RPMI7951 (cell line): ENCODE measurements at places on chromosomes 3 and 15.

GRCh38 chr15:69725957-69726356 lies 273.3 kb downstream of the RPLP1 start:
- DNase-seq, result no peak

DNA sequence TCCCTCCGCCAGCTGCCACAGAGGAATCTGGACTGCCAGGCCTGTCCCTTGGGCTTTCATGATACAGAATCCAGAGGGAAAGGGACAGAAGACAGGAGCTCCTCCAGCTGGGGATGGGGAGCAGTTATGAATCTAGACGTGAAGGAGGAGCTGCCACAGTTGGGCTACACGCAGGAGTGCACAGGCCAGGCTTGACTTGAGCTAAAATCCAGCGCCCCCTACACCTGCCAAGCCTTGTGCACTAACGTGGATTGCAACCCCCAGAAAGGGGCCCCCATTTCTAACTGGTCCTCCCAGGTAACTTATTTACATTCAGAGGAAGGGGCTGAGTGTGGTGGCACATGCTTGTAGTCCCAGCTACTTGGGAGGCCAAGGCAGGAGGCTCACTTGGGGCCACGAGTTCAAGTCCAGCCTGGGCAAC lies 14.3 kb downstream of the KLHL6 start:
- DNase-seq, result no peak

GRCh38 chr3:43616034-43616433 lies 5.8 kb downstream of the ANO10 start:
- no peak for DNase-seq

DNA sequence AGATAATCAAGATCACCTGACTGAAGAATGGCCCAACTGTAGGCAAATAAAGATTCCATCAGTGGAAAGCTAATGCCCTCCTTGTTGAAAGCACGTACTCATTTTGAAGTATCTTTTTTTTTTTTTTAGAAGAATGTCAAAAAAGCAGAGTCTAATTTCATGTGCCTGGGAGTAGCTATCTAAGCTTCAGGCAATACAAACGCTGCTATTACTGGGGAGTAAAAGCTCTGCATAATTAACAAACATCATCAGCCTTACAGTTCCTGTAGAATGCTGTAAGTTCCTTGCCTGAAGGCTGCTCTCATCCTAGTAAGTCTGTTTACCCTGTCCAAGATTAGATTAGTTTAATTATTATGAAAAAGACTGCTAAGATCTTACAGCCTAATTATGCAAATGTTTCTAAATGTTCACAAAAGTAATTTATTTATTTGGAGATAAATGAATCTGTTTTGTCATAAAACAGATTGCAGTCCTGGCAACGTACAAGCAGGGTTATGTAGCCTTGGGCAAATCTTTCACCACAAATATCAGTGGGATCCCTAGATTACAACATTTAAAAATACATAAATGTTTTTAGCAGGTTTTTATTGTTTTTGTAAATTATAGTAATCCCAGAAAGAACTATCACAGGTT lies 451.3 kb upstream of the AGTR1 start:
- no peak for DNase-seq

- no peak for DNase-seq
Measured at GRCh38 chr15:59398220-59398619, 25.5 kb upstream of the MYO1E start.

DNA sequence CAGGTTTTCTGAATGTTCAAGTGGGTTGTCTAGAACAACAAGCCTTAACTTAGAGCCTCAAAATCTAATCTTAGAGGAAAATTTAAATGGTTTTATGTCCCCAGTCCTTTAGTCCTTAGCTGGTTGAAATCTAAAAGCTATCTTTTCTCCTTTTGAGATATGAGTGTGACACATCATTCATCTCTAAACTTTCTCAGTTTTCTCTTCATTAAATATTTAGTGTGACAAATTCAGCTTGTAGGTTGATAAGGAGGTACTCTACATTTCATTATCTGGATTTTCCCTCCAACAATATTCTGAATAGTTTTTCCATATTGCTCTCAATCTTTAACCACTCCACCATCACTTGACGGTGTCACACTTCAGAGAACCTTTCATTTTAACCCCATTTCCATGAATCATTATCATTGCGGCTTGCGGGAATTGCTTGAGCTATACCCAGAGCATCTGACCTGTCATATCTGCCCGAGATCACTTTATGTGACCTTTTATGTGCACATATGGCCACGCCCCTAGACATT lies 16.1 kb upstream of the ATP8B4 start:
- peak; percentile 68 for DNase-seq

- no peak for DNase-seq
Measured at GRCh38 chr3:186971578-186971977, 41.3 kb downstream of the ST6GAL1 start.

GRCh38 chr3:149151843-149152242 lies 22.4 kb downstream of the HPS3 start:
- DNase-seq, result peak; percentile 84

DNA sequence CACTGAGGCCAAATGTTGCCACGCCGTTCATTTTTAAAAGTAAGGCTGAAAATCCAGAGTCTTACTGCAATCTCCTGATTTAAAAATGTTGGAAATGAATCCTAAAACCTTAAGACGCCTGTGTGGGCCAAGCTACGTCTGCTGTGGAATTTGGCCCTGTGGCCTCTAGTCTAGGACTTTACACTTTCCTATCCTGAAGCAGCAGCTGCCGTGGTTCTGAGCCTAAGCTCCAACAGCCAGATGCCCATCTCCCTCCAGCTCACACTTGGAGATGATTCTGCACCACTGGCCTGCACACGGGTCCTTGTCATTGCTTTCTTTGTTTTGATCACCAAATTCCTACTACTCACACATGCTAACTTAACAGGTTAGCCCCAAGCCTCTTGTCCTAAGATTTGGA lies 286.4 kb upstream of the LYSMD4 start:
- DNase-seq, result no peak

DNA sequence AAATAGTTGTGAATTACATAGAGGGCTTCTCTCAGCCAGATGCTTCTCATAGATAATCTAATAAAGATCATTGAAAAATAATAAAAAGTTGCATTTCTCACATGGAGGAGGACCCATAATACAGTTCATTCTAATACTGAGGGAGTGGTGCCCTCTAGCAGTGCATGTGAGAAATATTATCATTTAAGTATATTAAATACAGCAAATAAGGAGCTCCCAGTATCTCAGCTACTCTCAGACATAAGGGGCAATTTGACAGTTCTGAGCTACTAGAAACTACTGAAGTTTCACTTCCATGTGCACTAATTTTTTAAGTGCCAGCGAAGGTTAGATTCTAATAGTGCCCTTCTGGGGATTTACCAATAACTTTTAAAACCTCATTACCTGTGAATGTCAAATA lies 188.3 kb downstream of the IL5RA start:
- DNase-seq, result peak; percentile 7

DNA sequence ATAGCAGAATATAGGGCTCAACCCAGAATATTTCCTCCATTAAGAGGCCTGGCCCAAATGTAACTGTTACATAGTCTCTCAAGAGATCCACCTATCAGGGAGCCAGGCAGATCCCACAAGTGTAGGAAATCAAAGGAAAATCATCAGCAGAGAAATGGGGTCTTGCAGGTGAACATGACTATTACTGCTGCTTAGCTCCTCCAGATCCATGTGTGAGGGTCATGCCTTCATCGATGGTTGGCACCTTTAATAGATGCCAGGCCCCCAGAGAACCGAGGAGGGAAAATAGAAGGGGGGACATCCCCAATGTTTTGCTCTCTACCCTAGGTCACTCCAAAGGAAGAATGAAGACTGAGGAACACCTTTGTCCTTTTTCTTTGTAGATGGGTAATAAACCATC lies 1029.9 kb upstream of the CADM2 start:
- DNase-seq, result no peak

DNA sequence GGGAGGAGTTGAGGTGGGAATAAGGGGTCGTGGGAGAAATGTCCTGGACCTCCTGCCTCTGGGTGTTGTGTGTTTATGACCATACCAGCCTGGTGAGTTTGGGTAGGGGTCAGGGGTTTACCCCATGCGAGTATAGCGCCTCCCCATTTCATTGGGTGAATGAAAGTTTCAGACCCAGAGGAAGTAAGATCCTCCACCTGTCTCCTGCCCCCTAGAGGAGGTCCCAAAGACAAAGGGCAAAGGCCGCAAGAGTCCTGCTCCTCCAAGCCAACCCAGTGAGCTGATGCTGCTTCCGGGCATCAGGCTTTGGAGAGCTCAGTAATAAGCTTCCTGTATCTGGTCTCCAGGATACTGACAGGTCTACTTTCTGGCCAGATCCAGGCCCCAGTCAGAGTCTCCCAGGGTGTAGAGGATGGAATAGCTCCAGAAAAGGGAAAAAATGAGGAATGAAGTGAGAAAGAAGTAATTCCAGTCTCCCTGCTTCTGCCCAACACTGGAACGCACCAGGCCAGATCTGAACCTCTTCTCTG lies 6.4 kb upstream of the TBC1D21 start:
- no peak for DNase-seq

GRCh38 chr3:177229791-177230190 lies 32.5 kb upstream of the TBL1XR1 start:
- no peak for DNase-seq

- DNase-seq, result no peak
Measured at GRCh38 chr3:50204804-50205412, at the start of gene SLC38A3. TSS of gene SLC38A3 (plus strand) at chr3:50205271. CDS start at chr3:50214200, 8,929 bp downstream.

DNA sequence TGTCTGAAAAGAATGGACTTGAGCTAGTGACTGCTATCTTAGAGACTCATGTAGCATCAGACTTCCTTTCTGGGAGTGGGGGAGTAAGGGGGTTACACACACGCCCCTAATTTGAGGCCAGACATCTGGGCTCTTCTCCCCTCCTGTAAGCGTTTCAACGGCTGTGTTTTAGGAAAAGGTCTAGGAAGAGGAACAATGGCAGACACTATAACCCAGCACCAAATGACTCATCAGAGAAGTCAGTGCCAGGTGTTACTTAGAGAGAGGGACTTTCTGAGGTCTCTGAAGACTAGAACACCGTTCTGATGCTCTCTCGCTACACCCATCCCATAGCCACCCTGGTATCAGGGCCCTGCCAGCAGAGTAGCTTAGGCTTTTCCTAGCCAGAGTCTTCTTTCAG lies 65.5 kb downstream of the SSUH2 start:
- peak; percentile 56 for DNase-seq

DNA sequence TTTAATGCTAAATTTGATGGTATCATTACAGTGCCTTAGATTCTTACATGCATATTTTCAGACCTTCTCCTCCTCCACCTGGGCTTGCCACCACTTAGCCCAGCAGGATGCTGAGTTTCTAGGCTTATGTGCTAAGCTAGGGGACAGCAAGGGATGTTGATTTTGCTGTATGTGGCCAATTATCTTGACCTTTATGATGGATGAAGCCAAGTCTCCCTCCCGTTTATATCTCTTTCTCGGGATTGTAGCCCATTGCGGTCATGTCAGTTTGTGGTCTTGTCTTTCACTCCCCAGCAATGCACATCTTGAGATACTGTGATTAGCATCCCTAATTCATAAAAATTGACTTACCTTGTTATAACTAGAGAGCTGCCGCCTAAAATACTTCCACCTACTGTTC lies 278.7 kb upstream of the SOX2 start:
- no peak for DNase-seq

DNA sequence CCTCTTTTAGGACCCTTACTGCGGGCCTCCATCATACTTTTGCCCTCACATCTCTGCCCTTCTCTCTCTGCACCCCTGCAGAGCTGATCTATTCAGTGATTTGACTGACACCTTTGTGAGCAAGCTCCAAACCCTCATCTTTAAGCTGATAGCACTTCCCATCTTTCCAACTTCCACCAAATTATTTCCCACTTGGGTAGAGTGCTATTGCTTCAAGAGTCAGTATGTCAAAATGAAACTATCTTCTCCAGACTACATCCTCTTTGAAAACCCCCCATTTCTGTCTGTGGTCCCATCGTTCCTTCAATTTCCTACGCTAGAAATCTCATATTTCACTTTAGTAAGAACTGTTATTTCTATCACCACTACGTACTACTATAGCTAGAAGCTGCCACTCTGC lies 19.7 kb downstream of the ZWILCH start:
- DNase-seq, result no peak

GRCh38 chr15:54519577-54519976 lies 541.3 kb downstream of the UNC13C start:
- DNase-seq, result no peak

DNA sequence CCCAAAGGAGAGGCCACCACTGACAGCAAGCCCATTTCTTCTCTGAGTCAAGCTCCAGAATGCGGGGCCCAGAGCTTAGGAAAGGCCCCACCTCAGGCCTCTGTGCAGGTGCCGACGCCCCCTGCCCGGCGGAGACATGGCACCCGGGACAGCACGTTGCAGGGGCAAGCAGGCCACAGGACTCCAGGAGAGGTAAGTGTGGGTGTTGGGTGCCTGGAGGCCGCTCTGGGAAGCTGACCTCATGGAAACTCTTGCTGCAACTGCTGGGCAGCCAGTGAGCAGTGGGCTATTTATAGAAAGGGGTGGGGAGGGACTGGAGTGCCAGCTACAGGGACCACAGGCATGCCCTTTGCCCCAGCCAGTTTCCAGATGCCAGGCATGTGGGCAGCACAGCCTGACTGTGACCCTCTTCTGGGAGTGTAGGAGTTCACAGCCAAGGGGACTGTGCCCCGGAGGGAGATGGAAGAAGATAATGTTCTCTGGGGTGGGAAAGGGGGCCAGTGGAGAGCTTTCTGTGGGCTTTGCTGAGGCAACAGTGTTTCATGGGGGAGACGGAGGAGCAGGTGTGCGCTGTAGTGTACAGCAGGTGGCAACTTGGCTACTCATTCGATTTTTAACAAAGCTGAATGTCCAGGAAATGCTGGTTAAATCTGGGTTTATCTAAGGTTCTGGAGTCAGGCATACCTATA lies 23.7 kb downstream of the ALPK3 start:
- peak; percentile 84 for DNase-seq

- no peak for DNase-seq
Measured at GRCh38 chr3:186964071-186964470, 33.7 kb downstream of the ST6GAL1 start.

- no peak for DNase-seq
Measured at GRCh38 chr3:152672320-152672649, 162.6 kb upstream of the P2RY1 start.

GRCh38 chr3:157589211-157589610 lies 86.0 kb upstream of the VEPH1 start:
- DNase-seq, result no peak

GRCh38 chr15:101264911-101265641 lies 12.2 kb downstream of the SELENOS start:
- DNase-seq, result peak; percentile 51

GRCh38 chr3:152719264-152719663 lies 115.7 kb upstream of the P2RY1 start:
- peak; percentile 39 for DNase-seq

DNA sequence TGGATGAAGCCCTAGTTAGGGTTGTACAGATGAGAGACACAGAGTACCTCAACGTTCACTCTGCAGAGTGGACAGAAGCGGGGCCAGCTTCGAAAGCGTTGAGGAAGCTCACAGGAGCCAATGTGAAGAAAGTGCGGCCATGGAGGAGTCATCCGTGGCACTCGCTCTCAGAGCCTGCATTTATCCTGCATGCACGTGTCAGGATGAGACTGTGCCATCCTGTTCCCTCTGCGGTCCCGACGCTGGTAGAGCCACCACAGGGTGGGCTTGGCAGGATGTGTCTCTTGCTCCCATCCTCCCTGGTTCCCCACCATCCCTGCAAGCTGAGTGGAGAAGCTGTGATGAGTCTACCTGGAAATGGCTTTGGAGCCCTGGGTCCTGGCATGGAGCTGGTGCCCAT lies 39.3 kb downstream of the KLHL25 start:
- no peak for DNase-seq
